Stimulated activated CD4-positive, alpha-beta T cell treated with anti-CD3 and anti-CD28 coated beads, TNF-alpha, amount 100 ng/mL, for 48 hours (primary cell): ENCODE measurements at places on chromosomes 12 and 14.

GRCh38 chr14:97297100-97297499 lies 499.9 kb downstream of the VRK1 start:
- DNase-seq: no peak

GRCh38 chr12:99121546-99121945 lies 476.5 kb downstream of the APAF1 start:
- no peak for DNase-seq

DNA sequence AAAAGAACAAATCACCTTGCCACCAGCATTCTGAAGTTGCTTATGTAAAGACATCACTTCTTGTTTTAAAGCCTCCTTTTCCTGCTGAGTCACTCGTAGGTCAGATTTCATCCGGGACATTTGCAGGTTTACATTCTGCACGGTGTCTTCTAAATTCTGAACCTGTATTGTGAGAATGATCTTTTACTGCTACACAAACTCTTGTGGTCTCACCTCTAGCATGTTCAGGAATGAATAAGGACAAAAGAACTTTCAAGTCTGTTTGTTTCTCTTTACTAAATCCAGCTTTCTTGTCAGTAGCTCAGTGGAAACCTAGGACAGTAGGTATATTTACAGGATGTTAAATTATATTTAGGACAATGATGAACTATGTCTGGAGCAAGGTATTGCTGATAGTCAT lies 73.5 kb upstream of the SAV1 start:
- no peak for DNase-seq

DNA sequence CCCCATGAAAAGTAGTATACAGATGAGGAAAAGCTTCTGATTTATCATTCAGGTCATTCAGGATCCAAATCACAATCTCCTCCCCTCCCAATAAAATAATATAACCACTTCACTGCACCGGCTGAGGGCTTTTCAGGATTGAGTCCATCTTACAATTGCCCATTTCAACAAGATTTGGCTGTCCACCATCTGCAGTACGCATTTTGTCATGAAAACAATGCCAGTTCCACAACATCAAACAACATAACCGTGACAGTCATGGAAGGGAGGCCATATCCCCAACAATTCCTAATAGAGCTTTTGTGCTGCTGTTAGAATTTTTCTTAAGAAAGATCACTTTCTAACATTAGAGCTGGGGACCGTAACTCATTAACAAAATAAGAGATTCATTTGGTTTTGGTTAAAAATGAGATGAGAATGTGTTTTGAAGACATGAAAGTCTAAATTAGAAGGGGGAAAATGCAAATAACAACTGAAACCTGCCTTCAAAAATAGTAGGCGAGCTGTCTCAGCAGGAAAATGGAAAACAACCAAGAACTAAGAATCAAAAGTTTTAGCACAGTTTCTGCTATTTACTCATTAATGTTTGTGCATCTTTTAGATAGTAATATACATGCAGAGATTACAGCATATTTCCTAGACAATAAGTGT lies 38.3 kb upstream of the TMTC2 start:
- no peak for DNase-seq

- DNase-seq: no peak
Observed at GRCh38 chr12:109115404-109115757, 1.0 kb upstream of the ACACB start.

DNA sequence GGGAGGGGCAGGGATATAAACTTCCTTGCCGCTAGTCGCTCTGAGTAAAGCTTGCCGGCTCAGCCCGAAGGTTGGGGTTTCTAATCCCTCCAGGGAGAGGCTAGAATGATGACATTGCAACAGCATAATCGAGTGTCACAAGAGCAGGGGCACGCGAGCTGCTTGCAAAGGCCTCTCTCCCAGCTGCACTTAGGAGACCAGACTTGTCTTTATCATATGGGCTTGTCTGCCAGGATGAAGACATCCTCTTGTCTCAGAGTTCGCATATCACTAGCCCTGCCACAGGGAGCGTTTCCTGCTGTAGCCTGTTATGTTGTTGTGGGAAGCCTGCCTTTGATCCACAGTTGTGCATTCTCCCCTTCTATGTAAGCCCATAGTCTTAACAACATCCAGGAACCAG lies 180.0 kb downstream of the ESR2 start:
- DNase-seq: no peak

GRCh38 chr14:78627114-78627513 lies 456.9 kb downstream of the NRXN3 start:
- DNase-seq: no peak
